ENCODE measurements at places on chromosomes 16 and 17. TPM values are rescaled to one million over a fixed set of nuclear protein-coding genes. Genes with fewer than 3 reads are reported as not detected.
A peak's percentile ranks its signal among the peaks of the same experiment; 100 is the strongest.

ACBD4 gene
- 13.5 TPM for total RNA-seq

BAIAP3 gene
- total RNA-seq = not detected

DNA sequence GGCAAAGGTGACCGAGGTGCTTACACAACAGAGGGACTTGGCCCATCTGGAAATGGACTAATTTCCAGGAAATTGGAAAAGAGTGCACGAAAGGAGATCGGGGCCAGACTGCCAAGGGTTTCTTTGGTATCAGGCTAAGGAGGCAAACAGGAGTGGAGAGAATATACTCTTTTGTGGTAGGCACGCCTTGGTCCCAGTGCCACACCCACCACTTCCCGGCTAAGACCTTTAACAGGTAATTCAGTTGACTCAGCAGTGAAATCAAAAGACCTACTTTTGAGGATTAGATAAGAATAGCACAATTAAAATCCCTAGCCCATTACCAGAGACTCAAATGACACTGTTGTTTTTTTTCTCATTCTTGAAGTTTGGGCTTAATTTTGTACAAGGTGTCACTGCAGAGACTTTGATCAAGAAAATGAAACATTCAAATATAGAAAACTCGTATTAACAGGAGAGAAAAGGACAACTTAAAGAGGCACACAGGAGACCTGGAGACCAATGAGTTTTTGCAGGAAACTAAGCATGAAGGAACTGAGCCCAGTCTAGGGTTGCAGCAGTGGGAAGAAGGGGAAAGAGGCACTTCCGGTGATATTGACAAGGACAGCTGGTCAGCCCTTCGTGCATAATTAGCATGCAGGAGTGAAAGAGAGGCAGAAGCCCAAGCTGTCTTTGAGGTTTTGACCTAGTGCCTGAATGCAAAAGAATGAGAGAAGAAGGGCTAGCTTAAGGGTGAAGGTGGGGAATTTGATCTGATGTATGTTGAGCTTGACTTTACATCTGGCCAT lies 265.5 kb upstream of the CCL2 start:
- no peak for DNase-seq

DNA sequence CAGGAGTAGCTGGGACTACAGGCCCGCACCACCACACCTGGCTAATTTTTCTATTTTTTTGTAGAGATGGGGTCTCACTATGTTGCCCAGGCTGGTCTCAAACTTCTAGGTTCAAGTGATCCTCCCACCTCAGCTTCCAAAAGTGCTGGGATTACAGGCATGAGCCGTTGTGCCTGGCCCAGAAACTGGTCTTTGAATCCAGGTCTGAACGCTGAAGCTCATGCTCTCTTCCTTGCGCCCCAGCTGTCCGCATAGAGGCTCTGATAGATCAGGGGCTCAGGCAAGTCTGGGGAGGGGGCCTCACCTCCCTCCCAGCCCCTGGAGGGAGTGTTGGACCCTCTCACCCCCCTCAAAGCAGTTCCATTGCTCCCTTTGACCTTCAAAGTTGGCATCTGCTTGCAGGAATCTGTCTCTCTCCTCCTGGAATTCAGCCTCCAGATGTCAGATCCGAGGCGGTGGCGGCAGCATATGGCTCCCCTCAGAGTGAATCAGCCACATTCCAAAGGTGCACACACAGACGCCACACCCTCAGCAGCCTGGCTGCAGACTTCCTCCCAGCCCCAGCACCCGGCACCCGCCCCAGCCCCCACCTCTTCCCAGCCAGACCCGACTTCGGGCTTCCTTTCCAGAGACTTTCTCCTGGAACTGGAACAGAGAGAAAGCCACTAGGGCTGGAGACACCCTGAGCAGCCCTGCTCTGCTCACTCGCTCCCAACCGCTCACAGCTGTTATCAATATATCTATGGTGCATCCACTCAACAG lies 16.9 kb upstream of the GLIS2 start:
- DNase-seq = no peak

DNA sequence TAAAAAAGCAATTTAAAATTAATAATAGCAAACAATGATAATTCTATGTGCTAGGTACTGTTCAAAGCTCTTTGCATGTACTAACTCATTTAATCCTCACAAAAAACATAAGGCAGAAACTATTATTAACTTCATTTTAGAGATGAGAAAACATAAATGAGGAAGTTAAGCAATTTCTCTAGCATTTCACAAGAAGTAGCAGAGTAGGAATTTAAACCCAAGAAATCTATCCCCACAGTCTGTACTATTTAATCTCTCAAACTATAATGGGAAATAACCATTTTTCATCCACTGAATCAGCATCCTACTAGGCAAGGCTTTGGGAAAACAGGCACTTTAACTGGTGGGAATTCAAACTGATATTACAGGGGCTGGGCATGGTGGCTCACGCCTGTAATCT lies 42.2 kb upstream of the INTS2 start:
- no peak for DNase-seq

NOB1 gene
- 129 TPM for total RNA-seq

GRCh38 chr17:33328129-33328528 lies 35.0 kb upstream of the ASIC2 start:
- DNase-seq = no peak

HSPB9 gene
- total RNA-seq = not detected

DNA sequence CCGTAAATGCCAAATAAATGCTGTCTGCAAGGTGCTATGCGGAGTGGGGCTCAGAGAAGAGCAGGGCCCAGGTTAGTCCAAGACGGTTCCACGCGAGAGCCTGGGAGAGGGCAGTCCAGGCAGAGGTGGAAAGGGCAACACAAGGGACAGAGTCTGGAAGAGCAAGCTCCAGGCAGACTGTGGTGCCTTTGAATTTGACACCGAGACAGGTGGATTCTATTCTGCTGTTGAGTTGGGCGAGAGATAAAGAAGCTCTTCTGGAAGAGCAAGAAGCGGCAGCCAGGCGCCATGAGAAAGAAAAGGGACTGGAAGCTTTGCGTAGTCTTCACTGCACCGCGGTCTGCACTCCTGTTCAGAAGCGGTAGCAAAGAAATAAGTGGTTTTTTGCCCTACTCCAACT lies 55.6 kb downstream of the CYTH1 start:
- no peak for DNase-seq

DNA sequence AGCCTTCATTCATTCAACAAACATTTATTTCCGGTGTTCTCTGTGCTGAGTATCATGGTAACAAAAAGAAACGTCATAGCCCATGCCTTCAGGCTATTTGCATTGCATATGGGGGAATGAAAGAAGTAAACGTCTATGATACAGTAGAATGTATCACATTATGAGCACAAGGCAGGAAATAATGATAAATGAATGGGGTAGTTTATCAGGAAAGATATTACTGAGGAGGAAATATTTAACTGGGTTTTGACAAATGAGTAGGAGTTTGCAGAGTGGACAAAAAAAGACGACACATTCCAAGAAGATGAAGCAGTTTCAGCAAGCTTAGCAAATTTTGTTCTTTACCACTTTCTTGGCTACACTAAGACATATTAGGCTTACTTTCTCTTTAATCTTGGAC lies 1.3 kb upstream of the KRTAP4-7 start:
- no peak for DNase-seq

DNA sequence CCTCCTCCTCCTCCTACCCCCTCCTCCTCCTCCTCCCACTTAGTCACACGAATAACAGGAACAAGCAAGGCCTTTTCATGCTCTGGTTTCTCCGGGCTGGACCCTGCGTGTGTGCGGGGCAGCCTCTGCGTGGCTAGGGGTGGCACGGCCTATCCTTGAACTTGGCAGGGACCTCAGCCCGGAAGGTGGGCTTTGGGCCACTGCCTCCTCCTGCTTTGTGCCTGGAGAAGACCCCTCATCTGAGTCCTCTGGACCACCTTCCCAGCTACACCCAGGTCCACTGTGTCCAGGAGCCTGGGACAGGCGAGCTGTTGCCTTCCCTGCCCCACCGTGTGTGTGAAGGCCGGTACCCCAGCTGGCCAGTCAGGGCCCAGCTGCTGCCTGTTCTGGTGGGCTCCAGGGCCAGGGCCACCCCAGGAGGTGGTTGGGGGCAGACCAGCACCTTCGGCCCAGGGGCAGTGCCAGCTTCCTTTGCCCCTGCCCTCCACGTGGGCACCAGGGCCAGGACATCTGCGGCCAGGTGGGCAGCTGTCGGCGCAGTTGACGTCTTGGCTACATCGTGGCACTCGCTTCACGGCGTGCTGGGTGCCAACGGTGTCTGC lies 35.4 kb downstream of the GINS2 start:
- DNase-seq = no peak

GRCh38 chr17:43360376-43360738 lies 38.4 kb upstream of the ARL4D start:
- peak; percentile 94 for DNase-seq

- DNase-seq = no peak
These were observed 6.4 kb upstream of the MTSS2 start for GRCh38 chr16:70692130-70692872.

DNA sequence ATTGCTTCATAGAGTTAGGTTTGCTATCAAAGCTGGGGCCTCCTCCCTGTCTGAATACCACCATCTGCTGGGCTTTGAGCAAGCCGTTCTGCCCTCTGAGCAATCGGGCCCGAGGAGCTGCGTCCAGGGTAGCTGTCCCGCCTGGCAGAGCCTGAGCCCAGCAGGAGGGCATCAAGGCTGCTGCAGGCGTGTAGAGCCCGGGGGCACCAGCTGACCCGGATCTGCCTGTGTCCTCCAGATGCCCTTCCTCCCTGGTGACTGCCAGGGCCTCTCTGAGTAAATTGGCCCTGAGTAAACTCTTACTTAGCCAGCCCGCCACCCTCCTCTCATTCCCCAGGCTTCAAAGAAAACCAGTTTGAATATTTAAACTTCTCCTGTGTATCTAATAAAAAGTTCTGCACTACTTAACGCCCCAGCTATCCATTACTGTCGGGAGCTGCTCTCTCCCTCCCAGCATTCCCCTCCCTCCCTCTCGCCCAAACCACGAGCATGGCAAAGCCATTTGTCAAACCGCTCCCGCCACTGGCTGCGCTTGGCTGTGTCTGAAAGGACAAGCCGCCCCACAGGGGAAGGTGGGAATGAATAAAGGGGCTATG lies 16.4 kb downstream of the CDK5RAP3 start:
- no peak for DNase-seq

CACNG5 gene
- total RNA-seq = not detected

EFCAB13 gene
- 1.1 TPM for total RNA-seq

GRCh38 chr16:70391881-70392481 lies 45.3 kb downstream of the DDX19A start:
- no peak for DNase-seq

Data from activated CD4-positive, alpha-beta T cell treated with anti-CD3 and anti-CD28 coated beads, Interleukin-2, amount 10 ng/mL, durations not matched to agents 24 days and 14 days (primary cell).